ENCODE measurements at places on chromosomes 6 and 20.
A peak's percentile ranks its signal among the peaks of the same experiment; 100 is the strongest.

DNA sequence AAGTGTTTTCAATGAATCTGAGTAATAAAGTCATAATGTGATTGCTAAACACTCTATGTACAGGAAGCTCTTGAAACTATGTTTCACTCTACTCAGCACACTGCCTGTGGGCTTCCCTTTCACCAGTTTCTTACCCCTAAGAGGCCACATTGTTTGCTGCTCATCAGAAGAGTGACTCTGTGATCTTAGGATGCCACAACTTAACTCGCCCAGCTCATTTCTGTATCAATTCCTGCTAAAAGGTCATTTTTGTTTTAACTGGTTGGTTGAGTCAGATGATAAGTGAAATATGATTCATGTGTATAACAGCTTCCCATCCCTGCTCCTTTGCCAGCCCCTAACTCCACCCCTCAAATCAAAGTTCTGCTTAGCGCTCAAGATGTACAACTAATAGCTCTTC, 9.8 kb upstream of the NDUFAF4 start:
- no peak overlapping the region for H3K27ac ChIP-seq
- no peaks in the 10 kb centered on the region for H3K4me1 ChIP-seq
- H3K27me3 ChIP-seq = peaks cover 8% of the 10 kb centered on the region
- H3K4me3 ChIP-seq = no peak overlapping the region
- no peak for DNase-seq
- no peaks in the 10 kb centered on the region for H3K36me3 ChIP-seq

- H3K27ac ChIP-seq = no peak overlapping the region
- H3K4me3 ChIP-seq = no peak overlapping the region
- H3K27me3 ChIP-seq = peaks cover 36% of the 10 kb centered on the region
- no peak for DNase-seq
- H3K36me3 ChIP-seq = no peaks in the 10 kb centered on the region
These were observed 81.1 kb downstream of the TTLL2 start for GRCh38 chr6:167405778-167406532.

DNA sequence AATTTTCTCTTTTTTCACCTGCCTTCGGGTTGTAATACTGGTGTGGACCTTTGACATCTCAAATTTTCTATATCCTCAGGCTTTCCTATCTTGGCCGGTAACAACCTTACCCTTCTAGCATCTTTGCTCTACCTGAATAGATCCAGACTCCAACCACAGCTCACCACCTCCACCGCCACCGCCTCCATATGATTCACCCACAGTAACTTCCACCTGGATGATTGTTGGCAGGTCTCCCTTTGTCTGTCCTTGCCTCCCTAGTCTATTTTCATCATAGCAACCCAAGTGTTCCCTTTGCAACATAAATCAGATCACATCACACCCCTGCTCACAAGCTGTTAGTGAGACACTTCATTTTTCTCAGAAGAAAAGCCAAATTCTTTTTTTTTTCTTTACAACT, 525.8 kb upstream of the POU3F2 start:
- H3K4me3 ChIP-seq = no peak overlapping the region
- H3K36me3 ChIP-seq = no peaks in the 10 kb centered on the region
- H3K27ac ChIP-seq = no peak overlapping the region
- no peaks in the 10 kb centered on the region for H3K4me1 ChIP-seq

- H3K27me3 ChIP-seq = no peaks in the 10 kb centered on the region
- H3K27ac ChIP-seq = no peak overlapping the region
- H3K4me3 ChIP-seq = no peak overlapping the region
- peaks cover 48% of the 10 kb centered on the region for H3K36me3 ChIP-seq
- DNase-seq = no peak
These were observed 9.6 kb upstream of the BAG2 start for GRCh38 chr6:57162516-57162915.

DNA sequence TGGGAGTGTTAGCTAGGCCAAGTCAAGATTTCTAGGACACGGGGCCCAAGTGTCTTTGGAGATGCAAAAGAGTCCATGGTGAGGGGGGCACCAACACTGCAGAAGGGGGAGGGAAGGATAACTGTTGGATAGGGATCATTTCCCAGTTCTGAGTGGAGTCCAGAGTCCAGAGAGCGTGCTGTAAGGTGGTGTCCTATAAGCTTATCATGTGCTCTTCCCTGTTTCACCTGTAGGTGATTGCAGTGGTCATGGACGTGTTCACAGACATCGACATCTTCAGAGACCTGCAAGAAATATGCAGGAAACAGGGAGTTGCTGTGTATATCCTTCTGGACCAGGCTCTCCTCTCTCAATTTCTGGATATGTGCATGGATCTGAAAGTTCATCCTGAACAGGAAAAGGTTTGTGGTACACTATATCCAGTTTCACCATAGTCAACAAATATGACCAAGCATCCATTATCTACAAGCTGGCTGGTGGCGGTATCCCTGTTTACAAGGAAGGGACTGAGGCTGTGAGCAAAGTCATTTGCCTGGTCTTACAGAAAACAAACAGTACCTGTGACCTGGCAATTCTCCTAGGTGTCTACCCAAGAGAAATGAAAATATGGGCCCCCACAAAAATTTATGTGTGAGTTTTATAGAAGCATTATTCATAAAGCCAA, 15.6 kb downstream of the FAM83D start:
- H3K27ac ChIP-seq = no peak overlapping the region
- no peak overlapping the region for H3K4me3 ChIP-seq
- H3K4me1 ChIP-seq = no peaks in the 10 kb centered on the region
- no peaks in the 10 kb centered on the region for H3K36me3 ChIP-seq
- no peak for DNase-seq
- no peaks in the 10 kb centered on the region for H3K27me3 ChIP-seq

DNA sequence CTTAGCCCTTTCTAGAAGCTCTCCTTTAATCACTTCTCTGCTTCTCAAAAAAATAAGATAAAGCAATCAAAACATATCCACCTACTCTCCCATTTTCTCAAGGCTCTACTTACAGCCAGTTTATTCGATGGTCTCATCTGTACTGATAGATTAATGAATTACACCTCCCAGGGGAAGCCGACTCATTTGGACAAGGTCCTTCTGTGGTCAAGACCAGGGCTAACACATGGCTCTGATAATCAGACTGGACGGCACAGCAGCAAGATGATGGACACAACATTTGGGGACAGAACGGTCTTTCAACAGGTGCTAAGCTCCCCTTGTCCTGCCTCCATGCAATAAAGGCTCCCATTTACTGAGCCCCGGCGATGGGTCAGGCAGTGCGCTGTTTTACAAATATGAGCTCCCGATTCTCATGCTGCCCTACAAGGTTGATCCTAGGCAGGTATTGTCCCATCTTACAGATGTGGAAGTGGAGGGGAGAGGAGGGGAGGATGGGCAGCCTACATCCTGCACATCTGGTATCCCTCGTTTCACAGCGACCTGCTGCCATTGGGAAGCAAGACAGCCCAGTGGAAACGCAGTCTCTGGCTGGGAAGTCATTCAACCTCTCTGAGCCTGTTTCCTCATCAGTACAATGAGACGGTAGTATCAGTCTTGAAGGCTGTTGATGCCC, 15.7 kb downstream of the CPNE5 start:
- H3K4me3 ChIP-seq = no peak overlapping the region
- H3K27me3 ChIP-seq = no peaks in the 10 kb centered on the region
- no peaks in the 10 kb centered on the region for H3K36me3 ChIP-seq
- peak overlapping the region; percentile 73 for H3K27ac ChIP-seq
- H3K4me1 ChIP-seq = peaks cover 78% of the 10 kb centered on the region

- H3K27ac ChIP-seq = no peak overlapping the region
- no peaks in the 10 kb centered on the region for H3K27me3 ChIP-seq
- H3K36me3 ChIP-seq = no peaks in the 10 kb centered on the region
- peaks cover 24% of the 10 kb centered on the region for H3K4me1 ChIP-seq
These were observed 116.8 kb upstream of the ARID1B start for GRCh38 chr6:156660389-156660788.

GRCh38 chr20:23165307-23165750, 79.2 kb upstream of the CD93 start:
- no peaks in the 10 kb centered on the region for H3K36me3 ChIP-seq
- H3K4me3 ChIP-seq = no peak overlapping the region
- H3K27ac ChIP-seq = no peak overlapping the region
- no peak for DNase-seq
- H3K4me1 ChIP-seq = peaks cover 46% of the 10 kb centered on the region

- H3K4me3 ChIP-seq = no peak overlapping the region
- no peaks in the 10 kb centered on the region for H3K36me3 ChIP-seq
- no peaks in the 10 kb centered on the region for H3K27me3 ChIP-seq
- DNase-seq = no peak
- H3K27ac ChIP-seq = no peak overlapping the region
These were observed 9.6 kb downstream of the RSPH4A start for GRCh38 chr6:116625872-116626271.

- no peaks in the 10 kb centered on the region for H3K27me3 ChIP-seq
- H3K27ac ChIP-seq = no peak overlapping the region
These were observed 100.1 kb downstream of the ASXL1 start for GRCh38 chr20:32458061-32458836.

DNA sequence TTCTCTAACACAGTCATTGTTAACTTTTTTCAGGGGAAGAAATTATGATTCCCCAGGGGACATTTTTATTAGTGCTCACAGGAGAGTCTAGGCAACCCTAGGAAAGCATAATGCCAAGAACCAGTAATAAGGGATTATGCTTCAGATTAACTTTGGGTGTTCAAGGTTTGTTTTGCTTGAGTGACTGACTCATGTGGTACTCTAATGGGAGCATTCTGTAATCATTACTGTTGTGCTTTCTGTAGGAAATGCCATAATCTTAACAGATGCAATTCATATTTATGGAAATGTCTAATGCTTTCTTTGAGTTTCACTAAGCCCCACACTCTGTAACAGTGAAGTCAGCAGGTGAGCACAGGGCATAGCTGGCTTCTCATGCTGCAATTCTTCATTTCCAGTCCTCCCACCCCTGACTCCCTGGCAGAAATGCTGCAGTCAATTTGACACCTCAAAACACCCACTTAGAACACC, 263.4 kb upstream of the MAN1A1 start:
- no peak overlapping the region for H3K4me3 ChIP-seq
- H3K36me3 ChIP-seq = no peaks in the 10 kb centered on the region
- no peak for DNase-seq
- H3K4me1 ChIP-seq = no peaks in the 10 kb centered on the region

DNA sequence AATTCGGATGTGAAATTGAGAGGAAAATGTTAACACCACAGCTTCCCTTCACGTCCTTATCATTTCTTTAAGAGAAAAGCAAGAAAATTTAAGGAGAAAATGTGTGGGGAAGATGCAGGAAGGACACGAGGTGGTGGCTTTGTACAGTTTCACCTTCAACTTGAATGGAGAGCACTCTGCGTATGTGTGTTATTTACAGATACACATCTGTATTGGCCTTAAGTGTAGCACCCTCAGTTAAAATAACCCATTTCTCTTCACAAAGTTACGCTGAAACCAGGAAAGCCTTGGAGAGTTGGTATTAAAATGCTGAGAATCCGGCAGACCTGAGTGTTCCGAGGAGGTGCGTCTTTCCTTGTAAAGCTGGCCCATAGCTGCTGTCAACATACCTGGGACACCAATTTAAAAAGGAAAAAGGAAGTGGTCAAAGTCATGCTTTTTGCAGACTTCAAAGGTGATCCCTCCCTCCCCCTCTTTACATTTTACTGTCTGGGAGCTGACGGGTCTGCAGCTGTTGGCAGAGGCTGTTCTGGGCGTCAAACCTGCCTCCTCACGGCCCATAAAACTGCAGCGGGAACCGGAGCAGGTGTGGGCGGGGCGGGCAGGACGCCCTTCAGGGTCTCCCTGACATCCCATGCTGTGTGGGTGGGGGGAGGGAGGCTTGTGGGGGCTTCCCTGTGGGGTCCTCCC, 61.3 kb upstream of the TBXT start:
- no peak overlapping the region for H3K4me3 ChIP-seq
- no peak for DNase-seq
- peaks cover 78% of the 10 kb centered on the region for H3K27me3 ChIP-seq

DNA sequence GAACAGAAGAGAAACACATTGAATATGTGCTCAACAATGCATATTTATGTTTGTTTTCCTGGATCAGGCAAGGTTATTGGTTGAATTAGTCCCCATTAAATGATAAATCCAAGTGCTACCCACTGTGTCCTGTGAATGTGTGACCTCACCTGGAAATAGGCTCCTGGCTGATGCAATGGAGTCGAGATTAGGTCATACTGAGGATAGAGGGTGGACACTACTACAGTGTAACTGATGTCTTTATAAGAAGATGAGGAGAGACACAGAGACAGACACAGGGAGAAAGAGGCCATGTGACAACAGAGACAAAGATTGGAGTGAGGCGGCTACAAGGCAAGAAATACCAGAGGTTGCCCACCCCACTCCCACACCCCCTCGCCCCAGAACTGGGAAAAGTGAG, 559.3 kb downstream of the C6orf118 start:
- H3K36me3 ChIP-seq = no peaks in the 10 kb centered on the region
- no peak overlapping the region for H3K27ac ChIP-seq
- no peaks in the 10 kb centered on the region for H3K27me3 ChIP-seq

DNA sequence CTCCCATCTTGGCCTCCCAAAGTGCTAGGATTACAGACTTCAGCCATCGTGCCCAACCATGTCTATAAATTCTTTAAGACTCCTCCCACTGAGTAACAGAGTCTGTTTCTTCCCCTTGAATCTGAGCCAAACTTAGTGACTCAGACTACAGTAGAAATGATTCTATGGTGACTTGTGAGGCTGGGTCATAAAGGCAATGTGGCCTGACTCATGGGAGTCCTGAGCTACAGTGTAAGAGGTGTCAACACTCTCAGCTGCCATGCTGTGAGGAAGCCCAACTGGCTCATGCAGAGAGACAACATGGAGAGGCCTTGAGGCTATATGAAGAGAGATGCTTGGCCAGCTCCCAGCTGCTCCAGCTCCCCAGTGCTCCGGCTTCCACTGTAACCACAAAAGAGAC, 5.2 kb upstream of the NRSN2 start:
- H3K4me1 ChIP-seq = peaks cover 19% of the 10 kb centered on the region
- no peaks in the 10 kb centered on the region for H3K27me3 ChIP-seq
- no peak overlapping the region for H3K27ac ChIP-seq
- H3K4me3 ChIP-seq = no peak overlapping the region
- DNase-seq = no peak

- H3K36me3 ChIP-seq = no peaks in the 10 kb centered on the region
- peaks cover 2% of the 10 kb centered on the region for H3K4me1 ChIP-seq
- no peak overlapping the region for H3K4me3 ChIP-seq
- DNase-seq = no peak
- H3K27me3 ChIP-seq = peaks cover 36% of the 10 kb centered on the region
- H3K27ac ChIP-seq = no peak overlapping the region
These were observed 259.3 kb upstream of the RIN2 start for GRCh38 chr20:19498756-19499155.
